ENCODE measurements at places on chromosomes 3 and 15.

DNA sequence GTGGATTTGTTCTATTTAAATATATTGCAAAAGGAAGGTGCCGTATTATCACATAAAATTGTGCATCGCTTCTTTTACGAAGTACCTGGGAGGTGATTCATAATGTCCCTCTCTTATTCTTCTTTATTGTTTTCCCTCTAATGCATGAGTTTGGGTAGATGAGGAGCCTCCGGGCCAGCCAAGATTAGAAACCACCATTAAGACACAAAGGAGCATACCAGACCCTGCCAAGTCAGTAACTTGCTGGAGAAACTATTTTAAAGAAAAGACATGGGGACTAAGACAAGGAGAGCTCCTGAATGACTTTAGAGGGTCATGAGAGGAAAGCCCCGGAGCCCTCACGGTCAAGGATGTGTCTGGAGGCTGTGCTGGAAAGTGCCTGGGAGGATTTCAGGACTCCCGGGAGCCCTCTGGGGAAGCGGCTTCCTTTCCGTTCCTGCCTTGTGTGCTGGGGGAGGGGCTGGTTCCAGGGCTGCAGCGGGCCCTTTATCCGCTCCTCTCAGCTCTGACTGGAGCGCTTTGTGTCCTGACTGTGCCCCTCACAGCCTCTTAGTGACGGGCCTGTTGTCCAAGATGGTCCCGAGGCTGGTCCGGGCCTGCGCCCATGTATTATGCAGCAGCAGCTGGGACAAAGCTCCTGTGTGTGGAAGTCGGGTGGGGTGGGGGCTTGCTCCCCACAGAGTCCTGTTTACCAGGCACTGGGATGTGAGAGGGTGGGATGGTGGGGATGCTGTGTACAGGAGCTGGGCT, 35.7 kb downstream of the CORO2B start:
- DNase-seq: peak; percentile 31

DNA sequence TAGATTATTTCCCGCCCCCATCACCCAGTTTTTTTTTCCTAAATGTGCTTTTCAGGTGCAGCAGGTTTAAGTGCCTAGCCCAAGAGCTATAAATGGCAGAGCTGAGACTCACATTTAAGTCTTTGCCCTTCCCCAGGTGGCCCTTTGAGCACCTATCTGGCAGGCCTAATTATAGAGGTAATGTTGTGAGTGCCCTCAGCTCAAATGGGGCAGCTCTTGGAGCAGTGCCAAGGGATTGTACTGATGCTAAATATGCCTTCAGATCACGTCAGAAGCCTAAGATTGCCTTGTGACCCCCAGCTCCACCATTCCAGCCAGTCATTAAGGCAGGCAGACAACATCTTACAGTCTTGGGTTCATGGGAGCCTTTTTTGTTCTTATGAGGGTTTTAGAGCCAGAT, 159.5 kb downstream of the RPLP1 start:
- DNase-seq: no peak

- no peak for DNase-seq
Observed at GRCh38 chr3:108475220-108475782, 35.1 kb downstream of the MYH15 start.

DNA sequence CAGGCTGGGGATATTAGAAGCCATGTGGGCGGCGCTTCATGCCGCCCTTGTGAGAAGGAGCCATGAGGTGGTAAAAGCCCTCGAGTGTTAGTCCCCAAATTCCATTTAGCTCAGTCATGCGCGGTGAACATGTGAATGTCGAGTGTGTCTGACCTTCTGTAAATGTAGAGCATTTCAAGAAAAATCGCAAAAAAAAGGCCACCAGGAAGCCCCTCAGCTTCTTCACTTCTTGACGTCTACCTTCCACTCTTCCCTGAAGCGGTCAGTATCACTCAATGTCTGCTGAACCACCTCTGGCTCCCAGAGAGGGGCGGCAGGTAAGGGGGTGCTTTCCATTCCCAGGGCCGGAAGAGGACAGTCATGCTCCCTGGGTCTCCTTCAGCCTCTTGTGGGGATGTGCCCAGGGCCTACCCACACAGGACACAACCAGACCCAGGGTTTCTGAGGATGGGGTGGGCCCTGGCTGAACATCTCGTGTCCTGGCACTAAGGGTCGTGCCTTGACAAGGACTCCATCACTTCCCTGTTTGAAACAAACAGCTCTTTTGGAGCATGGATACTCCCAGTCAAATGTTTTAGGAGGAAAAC, 274.9 kb downstream of the FAM43A start:
- DNase-seq: no peak

DNA sequence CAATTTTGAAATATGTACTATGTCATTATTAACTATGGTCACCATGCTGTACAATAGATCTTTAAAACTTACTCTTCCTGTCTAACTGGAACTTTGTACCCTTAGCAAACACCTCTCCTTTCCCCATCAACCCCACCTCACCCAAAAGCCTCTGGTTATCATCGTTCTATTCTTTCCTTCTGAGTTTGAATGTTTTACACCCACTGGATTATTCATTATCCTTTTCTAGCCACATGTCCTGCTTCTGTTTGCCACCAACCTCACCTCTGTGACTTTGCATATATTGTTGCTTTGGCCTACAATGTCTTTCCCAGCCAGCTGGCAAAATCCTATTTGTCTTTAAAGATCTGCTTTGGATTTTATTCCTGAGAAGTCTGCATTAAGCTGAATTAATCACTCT, 102.6 kb upstream of the TSPAN3 start:
- no peak for DNase-seq

DNA sequence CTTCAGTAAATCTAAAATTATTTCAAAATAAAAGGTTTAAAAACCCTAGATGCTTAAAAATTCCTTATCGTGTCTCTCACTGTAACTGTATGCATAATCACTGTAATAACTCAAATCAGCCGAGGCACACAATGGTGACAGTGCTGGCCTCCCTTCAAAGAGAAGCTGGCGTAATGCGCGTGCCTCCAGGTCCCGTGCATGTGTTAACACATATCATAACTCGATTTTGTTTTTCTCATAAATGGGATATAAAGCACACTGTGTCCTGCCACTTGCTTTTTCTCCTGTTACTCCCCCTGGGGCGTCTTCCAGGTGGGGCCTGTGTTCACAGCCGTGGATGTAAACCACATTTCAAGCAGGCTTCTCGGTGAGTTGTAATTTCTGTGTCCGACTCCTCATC, 56.0 kb downstream of the TPRA1 start:
- DNase-seq: no peak

GRCh38 chr3:52470920-52471319, 15.5 kb downstream of the NISCH start:
- no peak for DNase-seq

GRCh38 chr3:81302045-81302444, 459.4 kb downstream of the GBE1 start:
- peak; percentile 67 for DNase-seq
